Stimulated activated CD4-positive, alpha-beta T cell treated with anti-CD3 and anti-CD28 coated beads, Interleukin-1b, Interleukin-23, amount 100 ng/mL, for 4 hours (primary cell): ENCODE measurements at places on chromosomes 3 and 15.

GRCh38 chr15:63369296-63369695, 12.3 kb downstream of the CA12 start:
- DNase-seq = no peak

- DNase-seq = no peak
Observed at GRCh38 chr3:125662675-125663074, 67.4 kb upstream of the OSBPL11 start.

DNA sequence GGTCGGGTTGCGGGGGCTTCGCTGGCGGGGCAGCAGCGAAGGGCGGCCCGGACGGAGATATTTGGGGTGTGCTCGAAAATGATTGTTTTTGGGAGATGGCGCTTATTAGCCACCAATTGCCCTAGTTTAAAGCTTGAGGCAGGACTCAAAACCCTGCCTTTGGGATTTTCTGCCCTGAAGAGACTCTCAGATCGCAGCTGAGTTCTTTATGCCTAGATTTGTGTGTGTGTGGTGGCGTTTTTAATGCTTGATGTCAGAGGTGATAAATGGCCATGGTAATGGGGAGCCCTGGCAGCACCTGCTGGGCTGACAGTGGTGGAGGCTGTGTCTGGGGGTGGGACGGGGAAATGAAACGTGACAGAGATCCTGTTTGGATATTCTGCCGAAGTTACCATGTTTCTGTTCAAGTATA, 604 bp downstream of the KCTD6 start:
- no peak for DNase-seq

DNA sequence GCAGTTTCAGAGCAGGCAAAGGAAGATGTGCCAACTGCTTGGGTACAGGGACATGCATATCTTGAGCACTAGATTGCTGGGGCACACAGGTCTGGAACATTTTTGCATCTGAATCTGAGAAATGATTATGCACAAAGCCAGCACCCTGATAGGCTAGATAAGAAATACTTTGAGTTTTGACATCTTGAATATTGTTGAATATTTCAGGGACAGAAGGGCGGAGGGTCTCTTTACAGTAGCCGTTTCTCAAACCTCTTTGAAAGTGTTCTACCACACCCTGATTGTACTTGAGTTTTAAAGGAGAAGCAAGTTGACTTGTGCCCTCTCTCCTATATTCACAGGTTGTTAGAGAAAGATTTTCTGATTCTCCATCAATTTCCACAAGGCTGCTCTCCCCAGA, 188.1 kb upstream of the STRIT1 start:
- no peak for DNase-seq

- no peak for DNase-seq
Observed at GRCh38 chr3:16944356-16944755, 59.6 kb downstream of the PLCL2 start.

GRCh38 chr15:92580521-92580920, 75.1 kb downstream of the FAM174B start:
- no peak for DNase-seq

GRCh38 chr3:62462104-62462762, 88.9 kb upstream of the FEZF2 start:
- DNase-seq = no peak

- no peak for DNase-seq
Observed at GRCh38 chr3:151751161-151751560, 17.4 kb downstream of the AADACL2 start.

DNA sequence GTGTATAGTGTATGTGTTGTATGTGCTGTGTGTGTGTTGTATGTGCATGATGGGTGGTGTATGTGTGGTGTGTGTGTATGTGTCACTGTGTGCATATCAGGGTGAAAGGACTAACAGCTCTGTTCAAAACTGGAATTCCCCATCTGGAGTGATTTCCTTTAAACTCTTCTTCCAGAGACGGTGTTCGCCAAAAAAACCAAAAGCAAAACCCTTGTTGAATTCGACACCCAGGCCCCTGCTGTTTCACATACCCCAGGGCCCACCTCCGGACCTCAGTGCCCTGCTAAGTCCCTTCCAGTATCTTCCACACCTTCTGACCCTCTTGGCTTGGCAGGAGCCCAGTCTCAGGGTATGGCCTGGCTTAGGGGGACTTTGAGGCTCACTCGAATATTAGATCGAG, 44.9 kb upstream of the SEC13 start:
- DNase-seq = no peak

- DNase-seq = no peak
Observed at GRCh38 chr3:128950223-128950938, 43.5 kb downstream of the CFAP92 start.

GRCh38 chr3:62982795-62983455, 107.7 kb upstream of the CADPS start:
- DNase-seq = no peak

- DNase-seq = no peak
Observed at GRCh38 chr3:40737343-40737742, 212.6 kb downstream of the ZNF621 start.

- DNase-seq = no peak
Observed at GRCh38 chr3:49619649-49620048, 54.5 kb upstream of the APEH start.

DNA sequence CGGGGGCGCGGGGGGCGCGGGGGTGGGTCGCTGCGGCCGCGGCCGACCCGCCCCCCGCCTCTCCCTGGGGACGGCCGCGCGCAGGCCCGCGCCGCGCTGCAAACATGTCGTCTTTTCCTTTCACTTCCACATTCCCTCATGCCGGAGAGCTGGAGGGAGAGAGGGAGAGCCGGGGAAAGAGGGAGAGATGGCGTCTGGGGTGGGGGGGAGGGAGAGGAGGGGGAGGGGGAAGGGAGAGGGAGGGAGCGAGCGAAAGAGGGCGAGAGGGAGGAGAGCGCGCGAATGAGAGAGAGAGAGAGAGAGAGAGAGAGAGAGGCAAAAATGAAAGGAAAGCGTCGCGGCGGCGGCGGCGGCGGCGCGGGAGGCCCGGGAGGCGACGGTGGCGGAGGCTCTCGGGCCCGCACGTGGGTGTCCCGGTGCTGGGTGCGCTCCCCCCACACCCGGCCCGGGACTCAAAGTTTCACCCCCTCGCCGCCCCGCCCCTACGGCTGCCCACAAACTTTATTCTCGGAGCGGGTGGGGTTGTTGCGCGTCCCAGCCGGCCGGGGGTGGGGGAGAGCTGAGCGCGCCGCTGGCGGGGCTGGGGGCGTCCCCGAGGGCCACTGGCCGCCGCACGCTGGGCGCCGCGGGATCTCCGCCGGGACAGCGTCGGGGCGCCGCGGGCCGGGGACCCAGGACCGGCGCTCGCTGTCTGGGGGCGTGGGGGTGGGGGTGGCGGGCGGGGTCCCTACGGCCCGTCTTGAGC, 731 bp downstream of the ZNF710 start:
- DNase-seq = peak; percentile 65

DNA sequence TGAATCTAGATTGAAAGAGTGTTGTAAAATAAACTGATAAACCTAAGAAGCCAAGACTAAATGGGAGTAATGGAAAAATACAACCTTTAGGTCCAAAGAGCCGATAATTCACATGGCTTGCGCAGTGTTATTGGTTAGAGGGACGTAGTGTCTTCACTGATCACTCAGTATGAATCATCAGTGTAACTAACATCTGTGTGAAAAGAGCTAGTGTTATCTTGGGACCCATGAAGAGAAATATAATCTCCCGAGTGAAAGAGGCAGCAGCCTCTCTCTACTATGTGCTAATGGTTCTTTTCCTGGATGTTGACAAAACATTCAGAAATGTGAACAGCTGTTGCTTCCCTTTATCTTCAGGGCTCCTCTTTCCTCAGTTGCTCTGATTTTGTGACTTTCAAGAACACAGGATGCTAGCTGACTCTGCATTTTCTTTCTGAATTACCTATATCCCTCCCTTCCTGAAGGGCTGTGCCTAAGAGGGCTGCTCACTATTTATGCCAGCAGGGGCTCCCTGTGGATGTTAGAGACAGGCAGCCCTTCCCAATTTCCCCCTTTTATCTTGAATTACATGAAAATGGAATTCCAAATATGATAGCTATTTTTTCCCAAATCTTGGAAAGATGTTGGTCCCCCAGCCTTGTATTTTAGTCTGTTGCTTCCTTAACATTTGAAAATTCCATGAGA, 128.8 kb downstream of the GRM7 start:
- no peak for DNase-seq

GRCh38 chr15:45402955-45403877, 24.9 kb upstream of the GATM start:
- DNase-seq = no peak

GRCh38 chr15:41978534-41978933, 6.2 kb upstream of the EHD4 start:
- DNase-seq = no peak

DNA sequence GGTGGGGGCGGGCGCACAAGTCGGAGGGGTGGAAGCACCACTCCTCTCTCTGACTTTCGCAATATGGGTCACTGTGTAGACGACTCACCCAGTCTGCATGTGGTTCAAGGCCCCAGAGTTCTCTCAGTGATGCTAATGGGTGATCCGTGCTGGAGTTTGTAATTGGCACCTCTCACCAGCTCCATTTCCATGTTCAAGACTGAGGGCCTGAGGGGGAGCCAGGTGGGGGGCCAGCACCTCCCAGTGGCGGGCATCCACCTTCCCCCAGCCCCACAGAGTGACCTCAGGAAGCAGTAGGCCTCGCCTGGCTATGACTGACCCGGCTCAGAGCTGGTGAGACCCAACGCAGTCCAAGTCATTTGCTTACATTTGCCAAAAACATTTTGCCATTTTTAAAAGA, 230.0 kb upstream of the ST8SIA2 start:
- DNase-seq = no peak

DNA sequence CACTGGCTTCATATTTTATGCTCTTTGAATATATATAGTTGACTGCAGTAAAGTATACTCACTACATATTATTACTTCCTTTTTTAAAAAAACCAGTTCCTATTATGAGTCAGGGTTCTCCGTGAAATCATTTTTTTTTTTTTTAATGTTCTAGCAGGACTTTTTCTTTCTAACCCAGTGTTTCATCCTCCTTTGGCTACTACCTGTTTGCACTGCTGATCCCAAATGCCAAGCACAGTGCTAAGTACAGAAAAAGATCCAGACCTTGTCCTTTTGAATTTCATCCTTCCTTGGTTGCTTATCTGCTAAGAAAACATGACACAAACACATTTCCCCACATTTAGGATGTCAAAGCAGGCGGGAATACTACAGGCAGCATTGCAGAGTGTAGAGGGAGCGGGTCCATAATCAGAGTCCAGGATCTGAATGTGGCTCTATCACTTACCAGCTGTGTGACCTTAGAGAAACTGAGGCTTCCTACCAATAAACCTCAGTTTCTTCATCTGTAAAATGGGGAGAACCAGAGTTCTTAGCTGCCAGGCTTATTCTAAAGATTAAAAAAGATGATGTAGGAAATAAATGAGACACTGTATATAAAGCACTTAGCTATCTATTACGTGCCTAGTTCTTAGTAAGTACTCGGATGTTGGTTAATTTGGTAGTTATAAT, 37.2 kb upstream of the ANPEP start:
- no peak for DNase-seq

DNA sequence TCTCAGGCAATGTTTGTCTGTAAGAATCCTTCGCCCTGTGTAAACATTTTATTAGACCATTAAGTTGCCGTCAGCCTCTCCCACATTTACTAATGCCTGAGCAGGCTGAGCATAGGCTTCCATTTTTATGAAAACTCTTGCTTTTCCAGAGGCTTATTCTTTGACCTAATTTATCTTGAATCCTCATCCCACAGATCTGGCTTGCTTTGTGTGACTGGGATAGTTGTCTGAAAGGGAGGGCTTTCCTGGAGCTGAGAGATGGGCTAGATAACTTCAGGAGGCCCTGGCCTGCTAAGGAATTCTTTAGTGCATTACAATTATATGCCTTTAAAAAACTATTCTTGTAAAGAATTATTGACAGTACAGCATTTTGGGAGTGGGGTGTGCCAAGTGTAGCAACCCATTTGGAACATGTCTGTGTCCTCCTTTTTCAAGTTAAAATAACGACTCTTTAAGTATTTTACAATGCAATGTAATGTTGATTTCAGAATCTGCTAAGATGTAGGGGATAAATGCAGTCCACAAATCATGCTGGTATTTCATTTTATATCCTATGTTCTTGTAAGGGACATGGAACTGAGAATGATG, 52.4 kb downstream of the EEFSEC start:
- DNase-seq = no peak

GRCh38 chr3:106758459-106758858, 618.8 kb upstream of the CCDC54 start:
- DNase-seq = no peak

- DNase-seq = no peak
Observed at GRCh38 chr3:100264242-100264641, 3.5 kb downstream of the TBC1D23 start.

DNA sequence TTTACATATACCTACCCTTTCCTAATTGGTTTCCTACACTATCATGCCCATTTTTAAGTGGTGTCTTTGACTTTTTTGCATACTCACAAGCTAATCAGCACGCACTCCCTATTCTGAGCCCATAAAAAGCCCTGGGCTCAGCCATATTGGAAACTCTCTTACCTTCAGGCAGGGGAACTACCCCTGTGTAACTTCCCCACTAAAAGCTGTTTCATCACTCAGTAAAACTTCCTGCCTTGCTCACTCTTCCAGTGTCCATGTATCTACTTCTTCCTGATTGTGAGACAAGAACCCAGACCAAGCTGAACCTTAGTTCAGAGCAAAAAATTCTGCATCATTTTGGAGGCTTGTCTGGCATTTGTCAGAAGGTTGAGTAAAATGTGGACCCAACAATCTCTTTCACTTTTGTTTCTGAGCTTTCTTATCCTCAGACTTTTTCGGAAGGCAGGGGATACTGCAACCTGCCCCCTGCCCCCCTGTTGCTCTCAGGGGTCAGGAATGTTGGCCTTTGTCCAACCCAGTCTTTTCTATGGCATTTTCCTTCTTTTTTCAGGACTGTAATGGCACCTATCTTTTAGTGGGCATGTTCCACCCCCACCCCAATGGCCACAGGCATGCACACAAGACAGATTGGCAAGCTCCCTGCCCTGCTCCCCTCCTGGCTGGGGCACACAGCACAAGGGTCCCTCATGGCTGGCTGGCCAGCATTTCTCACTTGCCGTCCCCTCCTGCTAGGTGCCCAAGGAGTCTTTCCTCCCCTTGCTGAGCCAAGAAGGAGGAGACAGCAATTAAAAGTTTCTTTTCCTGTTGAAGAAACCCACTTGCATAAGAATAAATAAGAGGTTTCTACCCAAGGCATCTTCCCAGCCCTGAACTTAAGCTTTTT, 26.3 kb upstream of the TMEM45A start:
- no peak for DNase-seq

GRCh38 chr15:77862651-77863104, 214.8 kb downstream of the TBC1D2B start:
- no peak for DNase-seq

- DNase-seq = no peak
Observed at GRCh38 chr3:43388915-43389314, 102.6 kb downstream of the SNRK start.

DNA sequence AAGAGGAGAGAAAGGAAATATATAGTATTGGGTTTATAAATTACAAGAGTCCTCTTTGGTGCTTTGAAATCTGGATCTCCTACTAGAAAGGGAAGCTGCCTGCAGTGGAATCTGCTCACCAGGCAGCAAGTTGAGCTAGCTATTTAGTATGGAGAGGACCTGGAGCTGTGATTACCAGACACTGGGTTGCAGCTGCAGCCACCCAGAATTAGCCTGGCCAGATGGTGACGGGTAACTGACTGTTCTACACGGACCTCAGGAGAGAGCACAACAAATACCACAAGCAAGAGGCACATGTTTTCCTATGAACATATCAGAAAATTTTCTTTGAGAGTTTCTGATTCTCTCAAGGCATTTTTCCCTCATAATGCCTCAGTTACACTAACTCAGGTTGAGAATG, 46.5 kb downstream of the SYNPR start:
- DNase-seq = no peak
